ENCODE measurements at places on chromosomes 5 and 9.

DNA sequence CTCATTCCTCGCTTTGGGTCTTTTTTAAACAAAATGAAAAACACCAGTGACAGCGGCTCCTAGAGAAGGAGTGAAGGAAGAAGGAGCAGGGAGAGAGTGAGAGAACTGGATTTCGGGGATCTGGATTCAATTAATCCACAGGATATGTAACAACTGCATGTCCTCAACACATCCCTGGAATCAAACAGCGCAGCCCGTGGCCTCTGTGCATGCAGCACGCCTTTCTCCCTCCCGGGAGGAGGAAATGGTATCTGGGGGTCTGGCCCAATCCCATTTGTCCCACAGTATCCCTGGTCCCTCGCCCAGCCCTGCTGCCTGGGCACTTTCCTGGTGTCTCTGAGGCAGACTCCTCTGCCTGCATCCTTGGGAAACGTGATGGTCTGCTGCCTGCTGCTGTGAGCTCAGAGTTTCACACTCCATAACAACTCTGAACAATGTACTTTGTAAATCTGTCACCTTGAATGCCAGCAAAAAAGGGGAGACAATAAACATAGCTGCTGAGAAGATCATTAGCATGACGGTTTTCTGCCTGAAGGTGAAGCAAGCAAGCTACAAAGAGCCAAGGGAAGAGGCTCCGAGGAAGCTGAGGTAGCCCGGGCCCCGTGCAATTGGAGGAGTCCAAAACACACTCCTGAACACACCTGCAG is 56.1 kb downstream of the PTCH1 start:
- DNase-seq = no peak

DNA sequence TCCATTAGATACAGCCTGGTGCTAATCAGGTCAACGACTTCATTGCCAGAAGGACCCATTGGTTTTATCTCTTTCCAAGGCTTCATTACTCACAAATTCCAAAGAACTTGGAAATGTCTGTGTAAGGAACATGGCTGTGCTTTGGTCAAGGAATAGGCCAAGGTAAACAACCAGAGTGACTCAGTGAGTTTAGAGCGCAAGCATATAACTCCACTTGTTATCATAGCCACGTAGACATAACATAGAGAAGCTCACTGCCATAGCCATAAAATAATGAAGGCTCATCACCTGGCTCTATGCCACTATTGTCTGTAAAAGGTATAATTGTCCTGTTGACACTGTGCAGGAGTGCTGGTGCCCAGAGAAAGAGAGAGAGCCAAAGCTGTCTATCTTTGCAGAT is 139.3 kb upstream of the PLCXD3 start:
- no peak for DNase-seq

DNA sequence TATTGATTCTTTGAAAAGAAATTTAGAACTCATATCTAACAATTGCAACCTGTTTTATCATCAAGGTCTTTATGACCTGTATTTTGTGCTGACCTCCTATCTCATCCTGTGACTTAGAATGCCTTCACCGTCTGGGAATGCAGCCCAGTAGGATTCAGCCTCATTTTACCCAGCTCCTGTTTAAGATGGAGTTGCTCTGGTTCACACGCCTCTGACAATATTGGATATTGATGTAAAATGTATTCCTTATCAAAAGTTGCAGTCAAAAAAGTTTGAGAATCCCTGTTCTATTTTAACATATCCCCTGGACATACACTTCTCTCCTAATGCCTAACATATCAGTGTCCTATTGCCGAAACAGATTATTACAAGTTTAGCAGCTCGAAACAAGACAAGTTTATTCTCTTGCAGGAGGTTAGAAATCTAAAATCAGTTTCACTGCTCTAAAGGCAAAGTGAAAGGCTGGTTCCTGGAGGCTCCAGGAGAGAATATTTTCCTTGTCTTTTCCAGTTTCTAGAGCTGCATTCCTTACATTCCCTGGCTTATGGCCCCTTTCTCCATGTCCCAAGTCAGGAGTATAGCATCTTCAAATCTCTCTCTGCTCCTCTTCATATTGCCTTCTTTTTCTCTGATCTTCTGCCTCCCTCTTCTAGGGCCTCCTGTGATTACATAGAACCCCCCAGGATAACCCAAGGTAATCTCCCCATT is 31.5 kb upstream of the LVRN start:
- DNase-seq = no peak

DNA sequence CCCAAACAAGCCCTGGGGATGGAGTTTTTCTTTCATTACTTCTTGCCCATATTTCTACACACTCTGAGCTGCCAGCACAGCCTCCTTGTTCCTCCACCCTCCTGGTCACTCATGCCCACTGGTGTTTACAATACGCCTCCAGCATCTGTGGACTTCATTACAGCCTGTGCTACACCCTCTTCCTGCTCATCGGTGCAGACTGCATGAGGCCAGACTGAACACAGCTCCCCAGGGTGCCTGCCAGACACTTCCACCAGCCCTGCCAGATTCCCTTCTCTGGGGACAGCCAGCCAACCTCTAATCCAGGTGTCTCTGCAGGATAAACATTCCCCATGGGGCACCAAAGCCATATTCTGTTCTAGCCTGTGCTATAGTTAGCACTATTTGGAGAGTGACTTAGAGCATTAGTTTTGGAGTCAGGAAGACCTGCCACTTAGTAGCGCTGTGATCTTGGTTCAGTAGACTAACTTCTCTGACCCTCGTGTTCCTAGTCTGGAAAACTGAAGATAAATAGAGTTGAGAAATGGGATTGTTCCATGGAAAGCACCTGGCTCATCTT is 163.8 kb upstream of the KLF4 start:
- no peak for DNase-seq

GRCh38 chr9:135422341-135422944 is 57.1 kb upstream of the PPP1R26 start:
- no peak for DNase-seq

DNA sequence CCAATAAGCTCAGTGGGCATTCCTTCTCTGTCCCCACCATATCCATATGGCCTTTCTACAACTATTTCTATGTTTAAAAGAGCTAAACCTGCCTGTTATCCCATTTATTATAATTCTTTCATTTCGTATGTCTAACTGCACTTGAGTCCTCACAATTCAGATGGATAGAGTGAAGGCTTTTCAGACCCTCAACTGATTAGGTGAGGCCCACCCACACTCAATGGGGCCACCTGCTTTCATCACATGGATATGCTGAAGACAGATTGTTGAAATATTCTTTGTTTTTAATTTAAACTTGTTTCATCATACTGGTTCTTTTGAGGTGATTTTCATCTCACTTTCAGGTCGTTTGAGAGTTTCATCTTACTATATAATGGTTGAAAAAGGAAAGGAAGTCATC is 5.7 kb upstream of the S1PR3 start:
- no peak for DNase-seq

- no peak for DNase-seq
Observed at GRCh38 chr5:111689357-111689935, 67.5 kb downstream of the NREP start.

- DNase-seq = no peak
Observed at GRCh38 chr5:35785601-35786085, 71.0 kb upstream of the IL7R start.

- DNase-seq = peak; percentile 8
Observed at GRCh38 chr5:111984044-111984443, 227.1 kb upstream of the NREP start.

DNA sequence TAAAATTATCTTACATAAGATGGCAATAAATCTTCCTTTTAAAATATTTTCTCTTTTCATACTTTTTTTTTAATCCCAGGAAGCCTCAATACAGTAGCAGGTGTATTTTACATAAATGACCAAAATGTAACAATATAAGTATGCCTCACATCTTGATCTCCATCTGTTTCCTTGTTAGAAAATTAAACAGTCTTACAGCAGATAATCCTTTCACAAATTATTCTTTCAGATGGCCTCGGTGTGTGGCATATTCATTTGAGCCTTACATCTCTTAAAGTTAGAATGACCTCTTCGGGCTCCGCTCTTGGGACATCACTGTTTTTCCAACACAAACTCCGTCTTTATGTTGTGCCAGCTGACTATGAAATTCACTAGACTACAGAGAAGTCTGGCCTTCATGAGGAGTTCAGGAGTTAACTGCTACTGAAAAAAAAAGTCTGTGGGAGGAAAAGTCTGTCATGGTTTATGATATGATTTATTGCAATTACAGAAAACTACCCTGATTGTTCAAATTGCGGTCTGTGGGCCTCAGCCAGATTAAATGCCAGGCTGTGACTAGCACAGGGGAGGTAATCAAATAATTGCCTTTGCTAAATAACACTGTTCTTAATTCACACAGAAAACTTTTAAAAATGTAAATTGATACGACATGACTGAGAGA is 292.9 kb upstream of the PUM3 start:
- DNase-seq = no peak

DNA sequence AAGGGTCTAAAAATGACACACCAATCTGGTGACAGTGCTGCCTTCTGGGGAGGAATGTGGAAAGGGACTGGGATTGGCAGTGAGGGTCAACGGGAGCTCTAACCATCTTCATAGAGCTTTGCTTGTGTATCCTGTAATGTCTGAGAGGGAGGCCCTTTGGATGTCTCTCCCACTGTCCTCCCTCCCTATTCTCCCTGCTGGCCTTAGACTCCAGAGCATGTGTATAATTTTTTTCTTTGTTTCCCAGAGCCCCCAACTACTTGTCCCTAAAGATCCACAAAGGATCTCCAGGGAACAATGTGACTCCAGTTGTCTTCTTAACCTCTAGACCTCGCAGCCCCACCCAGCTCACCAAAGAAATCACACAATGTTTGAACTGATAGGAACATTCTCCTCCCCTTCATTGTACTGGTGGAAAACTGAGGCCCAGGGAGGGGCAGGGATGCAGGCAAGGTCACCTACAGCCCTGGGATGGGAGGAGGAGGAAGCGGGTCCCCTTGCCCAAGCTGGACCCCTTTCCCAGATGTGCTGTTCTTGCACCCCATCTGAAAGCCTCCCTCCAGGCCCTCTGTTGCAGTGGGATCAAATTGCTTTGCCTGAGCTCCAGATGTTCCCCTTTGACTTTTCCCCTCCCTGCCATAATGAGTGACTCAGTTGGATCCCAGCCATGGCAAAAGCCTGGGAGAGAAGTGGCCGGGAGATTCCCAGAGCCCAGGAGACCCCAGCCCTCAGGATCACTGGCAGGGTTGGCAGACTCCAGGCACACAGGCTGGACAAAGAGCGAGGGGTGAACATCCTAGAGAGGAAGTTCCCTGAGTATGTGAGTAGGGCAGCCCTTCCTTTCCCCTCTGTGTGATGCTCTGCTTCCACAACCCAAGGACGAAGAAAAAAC is 21.8 kb downstream of the SPARC start:
- no peak for DNase-seq

DNA sequence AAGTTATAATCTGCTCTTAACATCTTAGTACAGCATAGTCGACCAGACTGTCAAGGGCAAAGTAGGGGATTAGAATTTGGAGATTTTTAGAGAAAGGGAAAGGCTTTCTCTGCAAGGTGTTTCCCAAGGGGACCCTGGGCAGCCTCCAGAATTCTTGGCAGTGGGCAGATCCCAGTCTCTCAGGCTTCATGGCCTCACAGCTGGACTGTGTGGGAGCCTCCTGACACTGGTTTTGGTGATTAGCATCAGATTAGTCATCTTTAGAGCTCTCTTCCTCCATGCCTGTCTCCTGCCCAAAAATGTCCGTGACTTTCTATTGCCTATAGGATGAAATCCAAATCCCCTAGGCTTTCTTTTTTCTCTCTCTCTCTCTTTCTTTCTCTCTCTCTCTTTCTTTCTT is 370.7 kb downstream of the ZSWIM6 start:
- peak; percentile 14 for DNase-seq

GRCh38 chr5:138138949-138139780 is at the start of gene NME5:
TSS of gene NME5 (minus strand) at chr5:138139428. CDS start at chr5:138138780, 648 bp downstream.
- DNase-seq = no peak

GRCh38 chr5:132369474-132370180 is at the start of gene SLC22A5:
TSS of gene SLC22A5 (plus strand) at chr5:132369710. CDS start at chr5:132369973, 263 bp downstream.
- DNase-seq = peak; percentile 62

DNA sequence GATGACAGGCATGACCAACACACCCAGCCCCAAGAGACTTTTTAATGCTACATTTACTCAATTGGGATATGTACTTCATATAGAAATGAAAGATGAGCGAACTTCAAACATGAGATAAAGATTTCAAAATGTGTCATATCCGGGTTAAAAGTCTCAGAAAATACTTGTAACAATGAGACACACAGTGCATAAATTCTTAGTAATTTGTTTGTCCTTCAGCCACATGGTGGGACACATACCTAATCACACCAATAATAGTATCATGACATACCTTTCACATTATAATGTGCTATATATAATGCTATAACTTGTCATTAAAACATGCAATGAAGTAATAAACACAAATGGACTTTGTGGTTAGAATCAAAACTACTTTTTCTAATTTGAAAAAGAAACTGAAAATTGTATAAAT is 204.7 kb upstream of the RFX3 start:
- no peak for DNase-seq

DNA sequence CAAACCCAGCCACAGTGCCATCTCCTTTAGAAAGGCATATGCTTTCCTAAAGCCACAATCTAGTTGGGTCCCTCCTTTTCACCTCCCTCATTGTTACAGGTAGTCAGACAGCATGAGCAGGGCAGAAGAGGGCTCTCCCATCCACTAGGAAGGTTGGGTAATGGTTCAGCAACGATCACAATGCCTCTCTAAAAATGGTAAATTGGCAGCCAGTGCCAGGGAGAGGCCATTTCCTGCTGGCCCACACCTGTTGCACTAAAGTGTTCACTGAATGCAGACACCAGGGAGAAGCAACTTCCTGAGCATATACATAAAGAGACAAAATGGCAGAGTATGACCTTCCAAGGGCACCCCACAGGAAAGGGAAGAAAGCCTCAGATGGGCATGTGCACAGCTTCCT is 31.3 kb upstream of the DAP start:
- DNase-seq = no peak

DNA sequence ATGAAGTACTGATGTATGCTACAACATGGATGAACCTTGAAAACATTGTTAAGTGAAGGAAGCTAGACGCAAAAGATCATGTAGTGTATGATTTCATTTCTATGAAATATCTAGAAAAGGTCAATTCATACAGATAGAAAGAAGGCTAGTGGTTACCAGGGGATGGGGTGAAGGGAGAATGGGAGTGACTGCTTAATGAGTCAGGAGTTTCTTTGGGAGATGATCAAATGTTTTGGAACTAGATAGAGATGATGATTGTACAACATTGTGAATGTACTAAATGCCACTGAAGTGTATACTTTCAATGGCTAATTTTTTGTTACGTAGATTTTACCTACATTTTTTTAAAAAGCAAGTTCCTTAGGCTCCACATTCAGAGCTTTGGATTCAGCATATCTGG is 14.9 kb upstream of the DELE1 start:
- DNase-seq = no peak

- DNase-seq = no peak
Observed at GRCh38 chr5:171676286-171676944, 109.2 kb upstream of the SMIM23 start.

- no peak for DNase-seq
Observed at GRCh38 chr9:104868303-104868686, 59.7 kb downstream of the ABCA1 start.

Measured in OCI-M1 (cell line).